ENCODE measurements at places on chromosomes 3 and 15.
A peak's percentile ranks its signal among the peaks of the same experiment; 100 is the strongest.

DNA sequence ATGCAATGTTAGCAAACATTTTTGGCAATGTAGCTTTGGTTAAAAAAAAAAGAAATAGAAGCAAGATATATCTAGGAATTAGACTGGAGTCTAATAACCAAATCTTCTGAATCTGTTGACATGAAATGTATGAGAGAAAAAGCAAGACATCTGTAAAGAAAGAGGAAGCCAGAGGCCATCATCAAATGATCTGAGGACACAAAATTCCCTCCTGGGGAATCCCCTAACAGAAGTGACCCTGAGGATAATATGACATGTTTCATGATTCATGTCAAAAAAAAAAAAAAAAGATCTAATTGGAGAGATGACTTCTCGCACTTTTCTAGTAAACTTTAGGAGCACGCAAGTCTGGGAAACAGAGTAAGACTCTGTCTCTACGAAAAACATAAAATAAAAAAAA is 70.9 kb downstream of the IMPG2 start:
- no peak for DNase-seq

- peak; percentile 38 for DNase-seq
Measured at GRCh38 chr15:59501597-59501996, 63.6 kb downstream of the FAM81A start.

- DNase-seq = no peak
Measured at GRCh38 chr3:33419948-33420347, 20.3 kb downstream of the UBP1 start.

- DNase-seq = no peak
Measured at GRCh38 chr3:132726341-132726823, 4.2 kb upstream of the NPHP3 start.

DNA sequence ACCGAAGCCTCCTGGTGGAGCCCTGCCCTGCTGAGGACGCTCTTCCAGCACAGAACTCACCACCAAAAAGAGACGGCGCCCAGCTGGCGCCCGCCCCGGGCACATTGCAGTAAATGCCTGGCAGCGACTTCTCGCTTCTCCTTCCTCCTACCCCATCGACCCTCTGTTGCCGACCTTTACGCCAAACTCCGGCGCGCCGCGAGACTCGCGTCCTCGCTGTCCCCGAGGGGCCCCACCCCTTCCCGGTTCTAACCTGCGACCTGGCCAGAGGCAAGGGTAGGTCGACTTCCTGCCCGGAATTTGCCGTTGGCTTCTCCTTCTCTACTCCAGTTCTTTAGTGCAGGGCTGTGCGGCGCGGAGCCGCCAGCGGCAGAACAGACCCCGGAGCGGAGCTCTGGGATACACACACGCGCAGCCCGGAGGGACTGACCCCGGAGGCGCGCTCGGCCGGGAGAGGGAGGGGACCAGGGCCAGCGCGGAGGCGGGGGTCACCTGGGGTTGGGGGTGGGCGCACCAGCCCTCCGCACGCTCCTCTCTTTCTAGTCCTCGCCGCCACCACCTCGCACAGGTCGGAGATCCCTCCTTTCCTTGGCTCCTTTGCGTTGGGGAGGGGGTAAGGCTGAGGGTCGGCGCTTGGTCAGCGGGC is 226.6 kb upstream of the AZI2 start:
- DNase-seq = no peak
